ENCODE measurements at places on chromosomes 2 and 18. TPM values are rescaled to one million over a fixed set of nuclear protein-coding genes. Genes with fewer than 3 reads are reported as not detected.
A peak's percentile ranks its signal among the peaks of the same experiment; 100 is the strongest.

GRCh38 chr2:239257511-239257937 is 143.3 kb downstream of the HDAC4 start:
- DNase-seq, result no peak

The RAB6C gene
- total RNA-seq, result 0.25 TPM

- no peak for DNase-seq
Measured at GRCh38 chr2:210503001-210503623, 26.6 kb upstream of the LANCL1 start.

The IL36A gene
- not detected for total RNA-seq

The ZNF142 gene
- total RNA-seq, result 21.4 TPM

The TNP1 gene
- total RNA-seq, result not detected

The NBAS gene
- total RNA-seq, result 64.4 TPM

DNA sequence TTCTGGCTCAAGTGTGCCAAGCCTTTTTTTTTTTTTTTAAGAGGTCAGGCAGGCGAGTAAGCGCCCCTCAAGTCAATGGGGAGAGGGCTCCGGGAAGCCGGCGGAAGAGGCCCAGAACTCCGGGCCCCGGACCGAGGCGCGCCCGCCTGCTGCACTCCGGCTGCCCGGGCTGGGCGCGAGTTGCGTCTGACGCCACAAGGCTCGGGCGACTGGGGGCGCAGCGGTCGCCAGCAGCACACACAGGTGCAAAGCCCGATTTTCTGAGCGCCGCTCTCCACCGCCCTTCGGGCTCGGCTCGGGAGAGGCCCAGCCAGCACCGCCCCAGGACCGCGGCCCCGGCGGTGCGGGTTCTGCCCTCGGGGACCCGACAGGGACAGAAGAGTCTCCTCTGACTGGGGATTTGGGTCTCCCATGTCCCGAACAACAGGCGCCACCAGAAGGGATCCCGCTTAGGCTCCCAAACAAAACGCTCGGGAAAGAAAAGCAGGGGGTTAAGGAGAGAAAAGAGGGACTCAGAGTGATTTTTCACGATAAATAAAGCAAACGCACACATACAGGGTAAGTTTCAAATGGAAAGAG is 787 bp downstream of the ERBB4 start:
- DNase-seq, result peak; percentile 69

DNA sequence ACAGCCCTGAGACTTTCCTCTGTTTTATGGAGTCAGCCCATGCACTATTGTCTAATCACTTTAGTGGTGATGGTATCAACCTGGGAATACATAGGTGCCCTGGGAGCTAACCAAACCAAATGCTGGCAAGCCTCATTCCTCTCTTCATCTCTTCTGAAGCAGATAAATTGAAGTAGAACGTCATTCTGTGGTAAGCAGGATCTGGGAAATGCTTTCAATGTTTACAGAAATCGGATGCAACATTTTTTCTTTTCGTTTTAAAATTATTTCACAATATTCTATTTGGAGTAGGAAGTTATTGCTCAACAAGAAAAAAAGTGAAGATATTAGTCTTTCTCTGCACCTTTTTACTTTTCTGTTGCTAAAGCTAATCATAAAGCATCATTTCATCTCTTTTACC is 114.2 kb downstream of the RBMS1 start:
- DNase-seq, result no peak

- no peak for DNase-seq
Measured at GRCh38 chr2:238445409-238446190, 18.9 kb downstream of the ASB1 start.

Data from left ventricle myocardium superior (tissue), 1 donor.